Spleen (tissue), 13 donors: ENCODE measurements at places on chromosomes 2 and 18.

GRCh38 chr2:55883357-55883756 is 40.2 kb downstream of the EFEMP1 start:
- no peak for DNase-seq

- no peak for DNase-seq
Measured at GRCh38 chr2:61620244-61621159, 82.3 kb upstream of the XPO1 start.

DNA sequence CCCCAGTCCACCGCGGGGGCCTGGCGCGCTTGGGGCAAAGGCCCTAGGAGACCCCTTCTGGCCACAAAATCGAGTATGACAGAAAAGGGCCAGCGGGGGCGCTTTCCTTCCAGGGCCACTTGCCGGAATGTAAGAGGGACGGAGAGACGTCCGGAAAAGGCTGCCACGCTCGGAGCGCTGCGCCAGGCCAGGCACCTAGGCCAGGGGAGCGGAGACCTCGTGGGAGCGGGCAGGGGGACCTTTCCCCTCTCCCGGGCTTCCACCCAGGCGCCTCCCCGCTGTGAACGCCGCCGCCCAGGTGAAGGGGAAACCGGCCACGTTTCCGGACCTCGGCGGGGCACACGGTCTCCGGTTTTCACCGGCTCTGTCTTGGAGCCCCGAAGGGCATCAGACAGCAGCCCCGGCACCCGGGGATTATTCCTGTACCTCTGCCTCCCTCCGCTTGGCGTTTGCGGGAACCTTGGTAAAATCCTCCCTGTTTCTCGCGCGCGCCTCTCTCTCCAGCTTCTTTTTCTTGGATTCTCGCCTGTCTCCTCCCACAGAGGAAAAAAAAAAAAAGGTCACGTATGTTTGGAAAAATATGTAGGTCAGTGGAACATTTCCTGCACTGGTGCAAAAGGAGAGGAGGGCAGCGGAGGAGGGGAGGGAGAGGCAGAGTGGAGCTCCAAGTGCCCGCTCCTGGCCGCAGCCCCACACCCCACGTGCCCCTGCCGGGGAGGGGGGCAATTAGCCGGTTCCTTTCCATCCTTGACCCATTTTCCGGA is 1.2 kb upstream of the NPAS2 start:
- DNase-seq: no peak

- no peak for DNase-seq
Measured at GRCh38 chr2:127082974-127083373, 24.0 kb downstream of the BIN1 start.

DNA sequence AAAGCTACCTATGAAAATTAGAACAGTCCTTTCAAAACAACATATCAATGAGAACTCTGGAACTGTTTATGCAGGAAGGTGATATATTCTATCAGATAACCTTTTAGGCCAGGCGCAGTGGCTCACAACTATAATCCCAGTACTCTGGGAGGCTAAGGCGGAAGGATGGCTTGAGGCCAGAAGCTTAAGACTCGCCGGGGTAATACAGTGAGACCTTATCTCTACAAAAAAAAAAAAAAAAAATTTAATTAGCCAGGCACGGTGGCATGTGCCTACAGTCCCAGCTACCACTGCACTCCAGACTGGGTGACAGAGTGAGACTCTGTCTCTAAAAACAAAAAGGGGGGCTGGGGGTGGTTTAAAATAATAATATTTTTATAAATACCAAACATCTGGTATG is 77.9 kb downstream of the OSBPL1A start:
- no peak for DNase-seq

DNA sequence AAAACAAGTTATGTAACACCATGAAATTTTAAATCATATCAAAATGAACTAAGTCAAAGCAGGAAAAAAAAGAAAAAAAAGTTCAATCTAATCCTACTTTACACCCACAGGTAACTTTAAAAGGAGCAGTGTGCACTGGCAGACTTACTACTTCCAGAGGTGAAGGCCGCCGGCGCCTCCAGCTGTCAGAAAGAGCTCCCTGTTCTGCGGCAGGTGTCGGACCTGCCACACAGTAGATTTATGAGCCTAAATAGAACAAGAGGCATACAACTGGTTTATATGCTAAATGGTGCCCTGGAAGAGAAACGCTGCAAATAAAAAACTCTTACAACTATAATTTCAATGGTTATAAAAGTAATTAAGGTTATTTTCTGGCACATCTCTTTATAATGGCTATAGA is 23.1 kb upstream of the PNO1 start:
- no peak for DNase-seq

DNA sequence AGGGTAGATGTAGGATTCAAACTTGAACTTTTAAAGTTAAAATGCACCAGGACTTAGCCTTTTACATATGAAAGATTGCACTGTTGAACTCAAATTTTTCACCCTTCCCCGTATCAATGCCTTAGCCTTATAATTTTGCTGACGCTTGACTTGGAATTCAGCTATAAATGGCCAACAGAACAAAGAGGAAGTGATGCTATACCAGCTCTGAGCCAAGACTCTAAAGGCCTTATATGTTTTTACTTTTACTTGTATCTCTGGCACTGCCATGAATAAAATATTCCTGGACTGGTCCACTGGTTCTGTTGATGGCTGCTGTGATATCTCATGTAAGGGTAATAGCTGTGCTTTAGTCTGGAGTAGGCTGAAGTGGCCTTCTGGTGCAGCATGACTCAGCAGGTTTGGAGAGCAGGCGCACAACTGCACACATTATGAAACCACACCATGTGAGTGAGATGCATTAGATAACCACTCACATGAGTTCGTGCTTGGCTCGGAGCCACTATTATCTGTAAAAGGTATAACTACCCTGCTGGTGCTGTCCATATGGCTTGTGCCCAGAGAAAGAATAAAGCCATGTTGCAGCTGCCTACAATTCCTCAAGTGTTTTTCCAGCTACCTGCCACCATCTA is 8.4 kb upstream of the IER3IP1 start:
- DNase-seq: no peak

- DNase-seq: no peak
Measured at GRCh38 chr2:10885094-10885860, 26.5 kb upstream of the KCNF1 start.

DNA sequence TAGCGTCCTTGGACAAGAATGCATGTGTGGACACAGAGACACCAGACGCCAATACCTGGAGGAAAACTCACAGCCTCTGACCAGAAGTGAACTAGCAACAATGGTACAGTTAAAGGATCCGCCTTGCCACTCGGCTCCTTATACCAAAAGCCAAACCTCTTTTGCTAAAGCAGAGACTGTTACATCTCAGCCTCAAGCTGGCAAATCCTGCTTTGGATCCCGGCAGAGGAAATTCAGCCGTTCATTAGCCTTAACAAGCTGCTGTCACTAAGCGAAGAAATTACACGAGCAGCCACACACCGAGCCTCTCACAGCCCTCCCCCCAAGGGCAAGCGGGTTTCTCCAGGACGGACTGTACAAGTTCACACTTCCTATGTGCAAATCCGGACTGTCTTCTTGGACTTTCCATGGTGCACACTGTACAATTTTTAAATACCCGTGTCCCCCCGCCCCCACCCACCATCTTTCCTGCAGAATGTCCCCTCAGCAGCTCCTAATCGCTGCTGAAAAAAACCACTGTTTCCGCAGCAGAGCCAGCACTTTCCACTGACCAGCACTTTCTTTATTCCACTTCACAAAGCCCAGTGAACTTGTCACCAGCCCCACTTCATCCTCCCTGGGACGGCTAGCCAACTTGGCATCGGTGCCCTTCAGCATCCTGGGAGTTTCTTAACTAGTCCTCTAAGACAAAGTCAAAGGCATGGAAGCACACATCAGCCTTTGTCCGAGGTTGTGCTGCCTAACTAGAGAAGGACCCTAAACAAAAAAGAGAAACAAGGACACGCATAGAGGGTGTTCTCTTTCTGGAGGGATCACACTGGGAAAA is 1.5 kb downstream of the KLF7 start:
- DNase-seq: peak; percentile 84

- DNase-seq: no peak
Measured at GRCh38 chr2:33371304-33372090, 105.0 kb upstream of the RASGRP3 start.

DNA sequence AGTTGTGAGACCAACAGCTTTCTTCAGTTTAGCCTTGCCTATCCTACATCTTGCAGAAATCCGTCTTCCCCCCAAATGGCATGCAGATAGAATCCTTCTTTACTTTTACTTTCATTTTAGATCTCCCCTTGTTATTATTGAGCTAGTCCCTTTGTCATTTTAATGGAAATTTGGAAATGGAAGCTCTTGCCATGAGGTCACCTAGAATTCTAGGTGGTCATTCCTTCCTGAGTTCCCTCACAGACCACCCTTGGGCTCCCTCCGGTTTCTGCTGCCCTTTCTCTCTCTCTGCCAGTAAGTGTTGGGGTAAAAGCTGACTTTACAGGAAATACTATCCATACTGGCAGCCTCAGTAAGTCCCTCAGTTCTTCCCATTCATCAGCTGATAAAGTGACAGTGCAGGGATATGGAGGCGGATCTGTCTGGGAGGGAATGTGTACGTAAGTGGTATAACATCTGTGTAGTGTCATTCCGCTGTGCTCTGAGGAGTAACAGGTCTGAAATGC is 30.2 kb downstream of the ARHGAP25 start:
- DNase-seq: no peak

GRCh38 chr18:74508821-74509225 is 12.7 kb downstream of the CNDP2 start:
- peak; percentile 53 for DNase-seq

DNA sequence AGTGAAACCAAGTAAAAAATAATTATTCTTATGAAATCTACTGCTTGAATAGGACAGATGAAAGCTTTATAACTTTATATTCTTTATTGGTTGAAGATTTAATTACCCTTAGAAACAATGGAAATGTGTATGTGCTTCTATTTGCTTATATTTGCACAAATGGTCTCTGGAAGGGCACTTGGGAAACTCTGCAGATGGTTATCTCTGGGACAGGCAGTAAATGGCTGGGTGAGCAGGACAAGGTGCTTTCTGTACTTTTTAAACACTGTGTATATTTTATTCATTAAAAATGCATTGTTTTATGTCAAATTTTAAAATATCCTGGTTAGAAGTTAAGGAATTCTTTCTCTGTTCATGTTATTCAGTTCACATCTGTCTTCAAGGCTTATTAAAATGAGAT is 131.1 kb downstream of the LRRTM4 start:
- DNase-seq: no peak

DNA sequence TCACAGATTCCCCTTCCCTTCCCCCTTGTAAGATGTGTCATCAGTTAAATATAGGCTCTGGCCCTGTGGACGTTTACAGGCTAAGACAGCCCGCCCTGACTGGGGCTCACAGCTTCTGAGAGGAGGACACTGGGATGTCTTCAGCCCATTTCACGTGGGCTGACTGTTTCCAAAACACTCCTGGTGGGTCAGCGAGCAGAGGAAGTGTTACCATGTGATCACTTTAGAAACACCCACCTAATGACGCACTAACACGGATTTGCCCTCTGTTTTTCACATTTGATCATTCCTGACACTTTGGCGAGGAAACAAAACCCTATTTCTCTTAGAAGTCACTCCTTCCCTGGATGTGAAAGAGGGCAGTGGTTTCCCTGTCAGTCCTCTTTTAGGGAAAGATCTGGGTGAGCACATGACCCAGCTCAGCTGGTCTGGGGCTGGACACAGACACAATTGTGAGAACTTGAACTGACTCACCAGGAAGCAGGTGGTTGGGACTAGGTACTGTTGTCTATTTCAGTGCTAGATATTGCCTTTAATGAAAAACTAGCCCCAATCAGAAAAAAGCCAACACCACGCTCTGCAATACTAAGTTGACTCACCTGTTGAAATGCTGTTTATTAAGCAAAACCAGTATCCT is 38.8 kb downstream of the BMP10 start:
- peak; percentile 83 for DNase-seq
